ENCODE measurements at places on chromosomes 5 and 9.

DNA sequence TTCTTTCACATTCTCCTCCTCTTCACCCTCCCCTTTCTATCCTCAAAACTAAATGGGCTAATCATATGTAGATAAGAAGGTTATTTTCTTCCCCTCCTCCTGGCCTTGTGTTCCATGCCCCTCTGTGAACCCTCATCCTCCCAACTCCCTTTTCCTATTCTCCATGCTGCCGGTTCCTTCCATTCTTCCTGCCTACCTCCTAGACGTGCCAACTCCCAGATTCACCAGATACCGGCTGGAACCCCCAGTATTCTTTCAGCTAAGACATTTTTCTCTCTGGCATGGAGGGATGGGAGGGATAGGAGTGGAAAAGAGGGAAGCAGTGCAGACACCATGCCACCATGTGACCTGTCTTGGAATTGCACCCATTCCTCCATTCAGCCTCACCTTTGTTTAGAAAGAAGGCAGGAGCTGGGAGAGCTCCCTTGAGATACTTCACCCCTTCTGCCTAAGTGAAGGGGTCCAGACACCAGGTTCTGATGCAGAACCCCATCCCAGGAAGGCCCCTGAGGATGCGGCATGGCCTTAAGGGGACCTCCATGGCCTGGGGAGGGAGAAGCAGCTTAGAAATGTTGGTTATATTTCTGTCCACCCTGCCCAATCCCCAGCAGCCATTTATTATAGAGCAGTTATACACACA, 4.8 kb downstream of the DNAJB5 start:
- DNase-seq: no peak

DNA sequence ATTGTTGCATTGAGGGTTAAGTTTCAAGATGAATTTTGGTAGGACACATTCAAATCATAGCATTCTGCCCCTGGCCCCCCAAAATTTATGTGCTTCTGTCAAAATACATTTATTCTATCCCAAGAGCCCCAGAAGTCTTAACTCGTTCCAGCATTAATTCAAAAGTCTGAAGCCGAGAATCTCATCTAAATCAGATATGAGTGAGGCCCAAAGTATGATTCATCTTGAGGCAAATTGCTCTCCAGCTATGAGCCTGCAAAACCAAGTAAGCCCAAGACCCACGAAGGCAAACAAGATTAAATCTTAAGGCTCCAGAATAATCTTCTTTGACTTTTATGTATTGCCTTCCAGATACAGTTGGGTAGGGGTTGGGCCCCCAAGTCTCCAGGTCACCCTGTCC, 19.2 kb downstream of the TNPO1 start:
- no peak for DNase-seq

DNA sequence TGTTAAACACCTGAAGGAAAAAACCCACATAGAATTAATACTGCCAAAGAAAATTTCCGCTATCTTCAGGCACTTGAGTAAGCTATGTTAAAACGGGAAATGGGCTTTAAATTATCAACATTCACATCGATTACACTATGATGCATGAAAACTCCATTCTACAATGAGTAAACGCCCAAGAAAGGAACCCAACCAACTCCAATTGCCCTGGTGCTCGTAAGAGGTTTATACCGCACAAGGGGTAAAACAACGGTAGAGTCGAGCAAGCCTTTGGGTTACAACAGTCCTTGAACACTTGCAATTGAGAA, 1.0 kb downstream of the AGTPBP1 start:
- no peak for DNase-seq

- no peak for DNase-seq
Measured at GRCh38 chr5:14615365-14615764, 33.8 kb downstream of the OTULINL start.

- DNase-seq: no peak
Measured at GRCh38 chr5:78594610-78595457, 53.7 kb downstream of the LHFPL2 start.

GRCh38 chr5:101677961-101678360, 618.1 kb downstream of the SLCO4C1 start:
- DNase-seq: no peak

- no peak for DNase-seq
Measured at GRCh38 chr9:71844808-71845207, 66.2 kb downstream of the ABHD17B start.

- DNase-seq: no peak
Measured at GRCh38 chr9:89001917-89002540, 10.8 kb downstream of the S1PR3 start.

GRCh38 chr5:58412081-58412480, 47.8 kb downstream of the PLK2 start:
- no peak for DNase-seq

DNA sequence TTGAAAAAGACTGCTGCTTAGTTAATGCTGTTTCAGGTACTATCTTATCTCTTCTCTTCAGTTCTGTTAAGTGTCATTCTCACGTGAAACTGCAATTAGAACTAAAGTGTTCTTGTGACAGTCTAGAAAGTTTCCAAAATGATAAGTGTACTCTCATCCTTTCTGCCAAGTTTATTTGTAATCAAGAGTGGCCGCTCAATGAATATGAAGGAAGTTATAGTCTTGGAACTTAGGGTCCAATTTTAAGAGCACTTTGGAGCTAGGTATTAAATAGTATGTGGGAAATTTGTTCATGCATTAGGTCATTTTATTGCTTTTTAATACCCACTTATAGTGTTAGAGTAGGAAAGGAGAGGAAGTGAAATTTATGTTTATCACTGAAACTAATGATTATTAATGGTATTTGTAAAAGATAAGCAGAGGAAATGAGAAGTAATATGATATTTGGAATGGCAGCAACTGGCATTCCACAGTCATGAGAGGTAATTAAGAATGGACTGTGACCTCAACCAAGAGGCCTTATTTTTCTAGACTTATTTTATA, 20.4 kb downstream of the XRCC4 start:
- no peak for DNase-seq

All from stimulated activated naive CD4-positive, alpha-beta T cell (primary cell).